Epithelial cell of proximal tubule (primary cell): ENCODE measurements at places on chromosomes 5 and 9. TPM values are rescaled to one million over a fixed set of nuclear protein-coding genes. Genes with fewer than 3 reads are reported as not detected.

DNA sequence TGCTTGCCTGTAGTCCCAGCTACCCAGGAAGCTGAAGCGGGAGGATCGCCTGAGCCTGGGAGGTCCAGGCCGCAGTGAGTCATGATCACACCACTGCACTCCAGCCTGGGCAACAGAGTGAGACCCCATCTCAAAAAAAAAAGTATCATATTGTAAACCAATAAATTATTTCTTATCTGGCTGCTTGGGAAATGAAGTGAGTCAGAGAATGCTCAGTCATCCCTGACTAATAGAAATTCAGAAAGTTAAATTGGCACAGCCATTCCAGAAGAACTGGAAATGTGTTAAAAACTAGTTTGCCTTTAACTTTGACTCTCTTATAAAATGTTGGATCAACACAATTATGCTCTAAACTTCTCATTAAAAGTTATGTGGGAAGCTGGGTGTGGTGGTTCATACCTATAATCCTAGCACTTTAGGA, 9.8 kb upstream of the GNE start:
- DNase-seq, result peak; percentile 66

DNA sequence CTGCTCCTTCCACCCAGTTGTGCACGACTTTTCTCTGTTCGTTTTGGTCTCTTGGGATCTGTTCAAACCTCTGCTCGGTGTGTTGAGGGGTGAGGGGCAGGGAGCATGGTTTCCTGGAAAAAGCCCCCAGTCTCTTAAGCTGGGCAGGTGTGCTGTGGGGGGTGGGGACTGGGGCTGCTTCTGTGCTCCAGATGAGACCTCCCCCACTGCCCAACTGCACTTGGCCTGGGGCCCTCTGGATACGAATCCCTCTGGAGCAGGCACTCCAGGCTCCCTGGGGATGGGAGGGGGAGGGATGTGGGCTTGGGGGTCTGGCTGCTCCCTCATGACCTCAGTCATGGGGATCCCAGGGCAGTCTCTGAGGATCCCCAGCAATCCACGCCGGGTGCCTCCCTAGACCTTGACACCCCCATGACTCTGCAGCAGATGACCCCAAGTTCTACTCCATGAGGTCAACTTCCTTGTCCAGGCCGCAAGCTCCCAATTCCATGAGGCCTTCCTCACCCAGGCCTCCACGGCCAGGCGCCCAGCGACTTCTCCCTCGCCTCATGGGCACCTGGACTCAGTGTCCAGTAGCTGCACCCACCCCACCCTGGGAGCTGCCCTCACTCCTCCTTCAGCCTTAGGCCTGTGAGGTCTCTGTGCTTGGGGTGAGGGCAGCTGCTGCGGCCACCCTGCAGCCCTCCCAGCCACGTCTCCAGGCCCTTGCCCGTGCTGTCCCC, 5.9 kb upstream of the AHRR start:
- no peak for DNase-seq

DNA sequence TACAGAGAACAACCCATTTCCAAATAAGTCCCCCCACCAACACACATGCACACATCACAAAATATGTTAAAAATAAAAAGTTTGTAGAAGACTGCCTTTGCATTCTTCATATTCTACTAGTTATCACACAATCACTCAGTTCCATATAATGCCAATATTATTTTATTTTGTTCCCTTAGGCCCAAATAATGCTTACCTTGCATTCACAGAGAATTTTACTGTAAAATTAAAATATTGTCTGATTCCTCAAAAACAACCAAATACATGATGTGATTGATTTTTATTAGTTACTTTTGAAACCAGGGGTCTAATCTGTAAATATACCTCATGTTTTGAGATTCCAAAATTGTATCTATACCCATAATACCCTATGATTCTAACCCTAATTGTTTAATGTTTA, 536.9 kb downstream of the CDH12 start:
- no peak for DNase-seq

Gene SLC27A6
- total RNA-seq, result 0.80 TPM in 1 of 2 replicates, not detected in the other
